Fibroblast of the aortic adventitia (primary cell): ENCODE measurements at places on chromosomes 7 and 10.

DNA sequence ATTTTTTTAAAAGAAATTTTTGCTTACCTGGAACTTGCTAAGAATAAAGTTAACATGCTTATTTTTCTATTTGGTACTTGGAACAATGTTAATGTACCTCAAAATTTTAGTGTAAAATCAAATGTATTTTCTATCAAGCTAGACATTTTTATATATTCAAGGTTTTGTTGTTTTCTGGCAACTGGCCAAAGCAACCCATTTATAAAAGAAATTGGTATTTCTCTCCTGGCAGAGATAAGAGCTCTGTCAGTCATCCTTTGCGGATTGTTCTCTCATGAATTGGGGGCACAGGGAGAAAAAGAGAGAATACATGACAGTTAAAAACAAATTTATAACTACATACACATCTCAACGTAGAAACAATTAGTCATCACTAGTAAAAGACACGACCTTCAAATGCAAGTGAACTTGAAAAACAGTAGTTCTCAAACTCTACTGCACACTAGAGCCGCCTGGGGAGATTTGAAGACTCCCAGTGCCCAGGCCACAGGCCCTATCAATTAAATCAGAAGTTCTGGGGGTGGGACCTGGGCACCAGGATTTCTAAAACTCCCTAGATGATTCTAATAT, 152.4 kb upstream of the LAMB4 start:
- no peak for DNase-seq

GRCh38 chr7:72080341-72080766, 331.8 kb downstream of the CALN1 start:
- no peak for DNase-seq

DNA sequence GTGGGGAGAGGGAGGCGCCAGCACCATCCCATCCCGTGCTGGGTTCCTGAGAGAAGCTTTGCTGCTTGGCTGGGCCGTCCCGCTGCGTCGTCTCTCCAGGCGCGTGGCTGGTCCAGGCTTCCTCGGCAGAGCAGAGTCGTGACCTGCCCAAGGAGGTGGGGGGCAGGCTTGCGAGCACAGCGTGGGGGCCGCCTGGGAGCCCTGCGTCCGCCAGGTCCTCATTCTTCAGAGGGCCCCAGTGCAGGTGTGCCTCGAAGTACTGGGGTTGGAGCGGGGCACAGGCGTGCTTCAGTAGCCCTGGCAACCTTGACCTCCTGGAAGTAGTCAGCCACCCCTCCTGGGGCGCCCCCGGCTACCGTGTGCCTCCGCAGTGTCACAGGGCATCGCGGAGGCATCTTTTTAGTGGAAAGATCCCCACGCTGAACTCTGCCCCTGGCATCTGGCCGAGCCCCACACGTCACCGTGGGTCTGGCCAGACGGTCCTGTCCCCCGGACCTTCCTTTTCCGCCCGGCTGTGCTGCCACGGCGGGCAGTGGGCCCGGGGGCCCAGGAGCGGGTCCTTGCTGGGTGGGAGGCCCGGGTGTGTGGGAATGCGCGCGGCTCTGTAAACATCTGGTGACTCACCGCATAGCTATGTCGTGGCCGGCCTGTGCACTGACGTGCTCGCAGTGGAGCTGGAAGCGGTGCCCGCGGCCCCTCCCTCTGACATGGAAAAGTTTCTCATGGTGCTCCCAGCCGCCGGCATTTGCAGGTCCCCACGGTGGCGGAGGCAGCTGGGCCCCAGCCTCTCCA, 6.4 kb downstream of the MAFK start:
- peak; percentile 99 for DNase-seq

- DNase-seq: peak; percentile 96
Measured at GRCh38 chr7:47669178-47669891, 87.4 kb upstream of the TNS3 start.

DNA sequence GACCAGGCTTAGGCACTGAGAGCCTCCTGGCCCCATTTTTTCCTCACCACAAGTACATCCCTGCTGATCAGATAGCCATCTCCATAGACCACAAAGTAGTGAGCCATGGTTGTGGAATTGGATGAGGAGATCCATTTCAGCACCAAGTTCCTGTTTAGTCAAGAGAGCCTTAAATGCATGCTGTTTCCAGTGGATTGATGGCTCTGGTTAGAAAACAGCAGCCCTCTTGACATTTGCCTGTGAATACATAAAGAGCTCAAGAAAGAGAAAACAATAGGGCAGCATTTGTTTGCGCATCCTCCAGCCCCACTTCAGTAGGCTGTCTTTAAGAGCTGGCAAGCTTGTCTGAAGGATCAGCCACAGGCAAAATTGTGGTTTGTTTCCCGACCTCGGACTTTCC, 251.2 kb downstream of the POU6F2 start:
- DNase-seq: no peak

DNA sequence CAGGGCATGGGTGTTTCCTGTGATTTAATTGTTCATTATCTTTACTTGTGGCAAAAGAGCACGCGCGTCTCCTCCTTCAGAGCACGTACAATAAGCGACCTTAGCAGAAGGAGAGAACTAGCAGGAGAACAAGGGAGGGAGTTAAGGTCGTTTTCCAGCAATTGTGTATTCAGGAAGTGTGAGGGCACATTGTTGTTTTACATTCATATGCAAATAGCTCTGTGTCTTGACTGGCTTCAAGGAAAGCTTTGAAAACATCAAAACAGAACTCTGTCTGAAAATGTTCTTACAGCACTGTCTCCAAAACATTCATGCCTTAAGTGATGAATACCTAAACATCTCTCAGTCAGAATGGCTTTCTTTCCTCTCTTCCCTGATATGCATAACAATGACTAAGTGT, 499.1 kb downstream of the ACTR3B start:
- DNase-seq: no peak
